Stimulated activated CD8-positive, alpha-beta memory T cell treated with anti-CD3 and anti-CD28 coated beads, Interleukin-4, amount 100 ng/mL, for 48 hours (primary cell): ENCODE measurements at places on chromosomes 2 and 18.
A peak's percentile ranks its signal among the peaks of the same experiment; 100 is the strongest.

DNA sequence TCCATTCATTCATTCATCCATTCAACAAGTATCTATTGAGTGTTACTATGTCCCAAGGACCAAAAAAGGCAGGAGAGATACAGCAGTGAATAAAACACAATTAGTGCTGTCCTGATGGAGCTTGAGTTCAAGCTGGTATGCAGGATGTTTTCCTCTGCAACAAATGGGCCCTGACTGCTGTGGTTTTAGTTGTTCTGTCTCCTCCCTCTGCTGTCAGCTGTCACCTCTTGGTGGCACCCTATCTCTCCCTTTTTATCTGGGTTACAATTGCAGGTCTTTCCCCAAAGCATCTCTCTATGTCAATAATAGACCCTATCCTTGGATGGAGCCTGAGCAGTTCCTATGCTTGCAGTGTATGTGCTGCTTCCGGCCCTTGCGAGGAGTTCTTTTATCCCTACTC lies 304.8 kb downstream of the PDE11A start:
- DNase-seq = no peak

DNA sequence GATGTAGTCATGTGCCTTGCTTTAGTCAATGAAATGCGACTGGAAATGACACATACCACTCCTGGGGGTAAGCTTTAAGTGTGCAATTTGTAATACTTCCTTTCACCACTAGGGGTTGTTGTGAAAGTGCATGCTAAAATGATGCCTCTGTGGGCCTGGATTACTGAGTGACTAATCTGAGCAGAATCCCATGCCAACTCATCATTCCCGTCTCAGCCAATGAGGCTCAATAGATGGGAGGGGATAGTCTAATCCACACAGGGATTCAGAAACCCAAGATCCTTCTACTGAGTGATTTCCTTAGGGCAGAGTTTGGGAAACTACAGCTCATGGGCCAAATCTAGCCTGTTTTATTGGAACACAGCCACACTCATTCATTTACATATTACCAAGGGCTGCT lies 54.0 kb downstream of the HRH4 start:
- DNase-seq = no peak

GRCh38 chr2:46239847-46240181 lies 57.4 kb upstream of the EPAS1 start:
- peak; percentile 68 for DNase-seq

DNA sequence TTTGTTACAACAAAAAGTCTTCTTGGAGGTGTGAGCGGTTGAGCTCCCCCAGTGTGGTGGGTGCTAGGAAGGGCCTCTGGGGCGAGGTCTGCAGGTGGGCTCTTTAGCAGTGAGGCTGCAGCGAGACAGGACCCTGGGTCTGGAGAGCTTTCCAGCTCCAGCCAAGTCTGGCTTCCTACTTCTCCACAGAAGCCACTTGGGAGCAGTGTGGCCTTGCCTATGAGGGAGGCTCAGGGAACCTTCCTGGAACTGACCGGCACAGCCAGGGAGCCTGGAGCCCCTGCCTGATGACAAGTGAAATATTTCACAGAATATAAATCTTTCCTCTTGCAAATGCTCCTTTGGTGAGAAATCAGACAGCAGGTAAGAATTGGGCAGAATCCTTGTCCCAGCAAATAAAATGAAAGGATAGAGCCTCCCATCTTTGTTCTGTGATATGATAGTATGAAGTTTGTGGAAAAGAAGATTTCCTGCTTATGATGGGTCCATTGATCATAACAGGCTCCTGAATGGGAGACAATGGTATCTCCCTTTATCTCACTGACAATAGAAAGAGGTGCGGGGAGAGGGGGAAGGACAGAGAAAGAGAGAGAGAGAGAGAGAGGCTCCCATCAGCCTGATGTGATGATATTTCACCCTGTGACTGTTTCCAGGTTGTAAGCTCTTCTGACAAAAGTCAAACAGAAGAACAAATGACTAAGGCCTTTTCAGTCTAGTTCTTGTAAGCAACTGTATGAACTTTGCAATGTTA lies 289.8 kb upstream of the SPRED2 start:
- no peak for DNase-seq

DNA sequence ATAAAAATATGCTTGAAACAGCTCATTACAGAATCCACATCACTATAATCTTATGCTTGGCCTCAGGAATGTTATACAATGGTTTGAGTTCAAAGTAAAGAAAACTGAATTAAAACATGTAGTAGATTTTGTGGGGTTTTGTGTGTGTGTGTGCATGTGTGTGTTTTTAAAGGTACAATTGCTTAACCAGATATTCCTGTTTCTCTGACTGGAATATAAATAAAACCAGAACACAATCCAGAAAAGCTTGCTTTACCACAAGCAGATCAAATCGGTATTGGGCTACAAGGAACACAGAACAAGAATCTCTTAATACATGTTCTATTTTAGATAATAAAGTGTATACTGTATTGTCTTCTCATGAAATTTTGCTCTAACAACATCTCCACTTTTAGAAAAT lies 110.0 kb downstream of the TMEM247 start:
- DNase-seq = no peak

DNA sequence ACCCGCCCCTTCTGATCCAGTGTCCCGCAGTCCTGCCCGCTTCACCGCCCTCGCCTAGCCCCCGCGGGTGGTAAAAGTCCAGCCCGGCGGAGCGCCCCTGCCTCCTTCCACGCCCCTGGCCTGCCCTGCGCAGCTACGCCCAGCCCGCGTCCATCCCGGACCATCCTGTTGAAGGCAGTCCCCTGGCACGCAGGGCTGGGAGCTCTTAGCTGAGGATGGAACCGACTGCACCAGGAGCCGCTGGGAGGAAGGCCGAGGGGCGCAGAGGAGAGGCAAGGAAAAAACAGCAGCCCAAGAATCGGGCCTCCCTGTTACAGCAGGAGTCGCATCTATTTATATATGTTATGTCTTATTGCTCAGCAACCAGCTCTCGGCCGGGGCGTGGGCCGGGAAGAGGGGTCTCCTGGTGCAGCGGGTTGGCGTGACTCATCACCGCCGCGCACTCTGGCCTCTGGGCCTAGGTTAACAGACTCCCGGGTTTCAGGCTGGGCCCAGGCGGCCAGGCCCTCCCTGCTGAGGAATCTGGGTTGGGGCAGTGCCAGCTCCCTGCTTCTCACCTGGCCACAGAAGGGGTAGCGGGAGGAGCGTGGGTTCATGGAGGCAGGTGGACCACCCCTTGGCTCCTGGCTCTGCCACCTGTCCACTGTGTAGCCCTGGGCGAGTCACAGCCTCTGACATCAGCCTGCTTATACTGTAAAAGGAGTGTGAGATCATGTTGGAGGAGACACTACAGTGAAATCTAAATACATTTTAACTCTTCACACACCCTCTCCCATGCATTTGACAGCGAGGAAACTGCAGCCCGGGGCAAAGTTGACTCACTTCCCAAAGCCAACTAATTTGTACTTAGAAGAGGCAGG lies 13.4 kb upstream of the MAP3K2 start:
- no peak for DNase-seq

DNA sequence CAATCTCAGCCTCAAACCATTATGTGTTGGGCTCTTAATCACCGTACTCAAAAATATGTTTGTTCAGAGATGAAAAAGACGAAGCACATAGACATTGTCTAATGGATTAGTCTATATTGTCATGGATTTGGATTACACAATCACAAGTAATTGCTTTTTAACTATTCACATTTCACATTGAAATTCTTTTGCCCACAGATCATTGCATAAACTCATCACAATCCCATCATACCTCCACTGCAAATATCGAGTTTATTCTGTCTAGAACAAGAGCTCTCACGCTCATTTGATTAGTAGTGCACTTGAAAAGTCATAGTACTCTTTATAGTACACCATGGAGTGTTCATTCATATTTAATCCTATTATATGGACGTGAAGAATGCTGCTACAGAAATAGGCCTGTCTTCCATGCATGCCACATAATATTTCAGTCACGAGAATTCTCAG lies 97.9 kb upstream of the SOX11 start:
- DNase-seq = no peak

DNA sequence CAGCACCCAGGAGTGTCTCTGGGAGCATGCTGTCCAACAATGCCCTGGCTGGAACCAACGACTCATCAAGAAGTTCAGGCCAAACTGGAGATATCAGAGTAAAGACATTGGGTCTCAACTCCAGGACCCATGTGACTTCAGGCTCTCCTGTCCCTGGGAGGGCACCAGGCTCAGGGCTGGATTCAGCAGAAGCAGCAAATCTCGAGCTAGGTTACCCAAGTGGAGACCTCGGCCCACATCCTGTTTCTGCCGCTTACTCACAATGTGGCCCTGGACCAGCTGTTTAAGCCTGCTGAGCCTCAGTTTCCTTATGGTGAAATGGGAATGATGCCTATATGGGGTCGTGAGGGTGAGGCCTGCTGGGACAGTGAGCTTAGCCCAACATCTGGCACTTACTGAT lies 9.3 kb upstream of the OTOF start:
- no peak for DNase-seq

DNA sequence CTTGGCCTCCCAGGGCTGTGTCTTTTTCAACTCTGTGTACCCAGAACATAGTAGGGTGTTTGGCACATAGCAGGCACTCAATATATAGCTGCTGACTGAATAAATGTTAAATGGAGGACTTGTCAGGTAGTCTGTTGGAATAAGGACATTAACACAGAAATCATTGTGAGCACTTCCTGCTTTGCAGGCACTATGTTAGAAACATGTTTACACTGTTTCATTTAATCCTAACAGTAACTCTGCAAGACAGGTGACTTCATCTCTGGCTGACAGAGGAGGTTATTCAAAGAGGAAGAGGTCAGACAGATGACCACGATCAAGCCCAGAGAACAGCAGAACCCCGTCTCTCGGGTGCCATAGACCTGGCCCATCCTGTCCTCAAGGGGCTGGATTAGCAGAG lies 28.0 kb upstream of the PIEZO2 start:
- no peak for DNase-seq

- DNase-seq = peak; percentile 52
Measured at GRCh38 chr2:70785137-70785911, 5.1 kb downstream of the FIGLA start.

DNA sequence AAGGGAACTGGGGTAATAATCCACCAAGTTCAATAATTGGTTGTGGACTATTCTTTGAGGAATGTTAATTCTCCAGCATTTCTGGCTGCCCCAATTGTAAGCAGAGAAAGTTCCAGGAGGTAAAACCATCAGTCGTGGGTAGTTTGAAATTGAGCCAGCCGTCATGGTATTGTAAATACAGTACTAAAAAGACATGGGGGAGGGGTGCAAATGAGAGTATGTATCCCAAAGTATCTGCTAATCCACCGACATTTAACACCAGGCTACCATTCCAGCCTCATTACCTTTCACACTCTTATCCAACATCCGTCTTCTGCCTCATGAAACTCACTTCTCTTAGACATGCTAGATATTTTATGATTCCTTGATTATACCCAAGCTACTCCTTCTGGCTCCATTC lies 507.9 kb downstream of the ERBB4 start:
- no peak for DNase-seq

DNA sequence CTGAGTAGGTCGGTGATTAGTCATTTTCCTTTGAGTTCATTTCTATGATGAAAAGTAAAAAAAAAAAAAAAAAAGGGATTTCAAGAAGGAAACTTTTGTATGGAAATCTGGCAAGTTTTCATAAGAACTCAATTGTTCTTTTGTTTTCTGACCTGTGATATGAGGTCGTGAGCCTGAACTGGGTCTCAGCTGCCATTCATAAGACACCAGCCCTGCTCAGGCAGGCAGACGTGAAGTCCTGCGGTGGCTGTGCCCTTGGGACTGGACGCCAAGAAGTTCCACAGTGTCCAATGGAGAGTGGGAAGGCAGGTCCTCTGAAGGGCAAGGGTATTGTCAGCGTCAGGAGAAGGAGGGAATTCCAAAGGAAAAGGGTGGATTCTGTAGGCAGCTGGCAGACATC lies 183.9 kb downstream of the NCK2 start:
- no peak for DNase-seq

DNA sequence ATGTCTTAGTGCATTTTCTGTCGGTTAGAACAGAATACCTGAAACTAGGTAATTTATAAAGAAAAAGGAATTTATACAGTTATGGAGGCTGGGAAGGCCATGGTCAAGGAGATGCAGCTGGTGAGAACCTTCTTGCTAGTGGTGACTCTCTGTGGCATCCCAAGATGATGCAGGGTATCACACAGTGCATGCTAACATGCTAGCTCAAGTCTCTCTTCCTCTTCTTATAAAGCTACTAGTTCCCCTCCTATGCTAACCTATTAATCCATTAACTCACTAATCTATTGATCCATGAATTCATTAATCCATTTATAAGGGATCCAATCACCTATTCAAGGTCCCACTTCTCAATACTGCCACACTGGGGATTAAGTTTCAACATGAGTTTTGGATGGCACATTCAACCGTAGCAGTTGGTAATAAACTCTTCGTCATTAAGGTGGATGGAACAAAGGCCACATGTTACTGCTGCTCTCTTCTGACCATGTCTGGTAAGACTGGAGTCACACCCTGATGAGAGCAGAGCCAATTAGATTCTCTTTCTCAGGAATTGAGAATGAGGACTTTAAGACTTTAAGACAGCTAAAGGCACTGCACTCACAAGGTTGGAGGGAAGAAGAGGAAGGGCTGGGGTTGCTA lies 211.6 kb upstream of the SMAD7 start:
- DNase-seq = no peak

DNA sequence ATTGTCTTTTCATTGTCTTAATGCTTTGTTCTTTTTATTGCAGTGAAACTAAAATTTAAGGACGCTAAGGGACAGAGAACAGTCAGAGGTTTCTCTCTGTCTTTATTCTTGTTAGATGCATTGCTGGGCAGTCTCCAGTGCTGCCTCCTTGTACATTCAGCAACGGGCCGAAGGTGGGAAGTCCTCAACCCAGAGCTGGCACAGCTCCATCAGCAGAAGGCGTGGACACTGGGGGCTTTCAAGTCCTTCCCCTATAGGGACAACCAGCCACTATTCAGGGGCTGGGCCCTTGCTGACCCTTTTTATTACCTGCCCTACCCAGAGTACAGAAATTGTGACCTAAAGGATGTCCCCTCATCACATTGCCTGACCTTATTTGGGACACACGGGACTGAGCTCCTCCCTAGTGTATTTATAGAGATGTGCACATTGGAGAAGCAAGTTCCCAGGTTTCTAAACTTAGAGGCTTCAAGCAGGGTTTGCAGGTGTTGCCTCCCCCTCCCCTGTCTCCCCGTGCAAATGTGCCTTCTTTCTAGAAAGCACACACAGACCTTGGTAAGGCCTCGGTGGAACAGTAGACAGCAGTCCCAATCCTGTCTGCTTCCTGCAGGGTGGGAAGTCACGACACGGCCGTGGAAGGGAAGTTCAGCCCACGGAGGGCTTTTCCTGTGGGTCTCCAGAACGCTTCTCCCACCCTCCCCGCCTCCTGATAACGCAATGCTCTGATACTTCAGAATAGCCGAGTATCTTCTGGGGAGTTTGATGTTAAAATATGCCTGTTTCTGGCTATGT lies 68.2 kb downstream of the ZCCHC2 start:
- no peak for DNase-seq
